ENCODE measurements at places on chromosomes 13 and 19. TPM values are rescaled to one million over a fixed set of nuclear protein-coding genes. Genes with fewer than 3 reads are reported as not detected.

ARHGAP33 gene
- total RNA-seq: 3.0 TPM

NANOS3 gene
- not detected for total RNA-seq

EXOC3L2 gene
- total RNA-seq: 1.0 TPM

IGFL1 gene
- not detected for total RNA-seq

HIPK4 gene
- 0.17 TPM for total RNA-seq

IZUMO2 gene
- not detected for total RNA-seq

SCAMP4 gene
- 102 TPM for total RNA-seq

GPALPP1 gene
- 21.0 TPM for total RNA-seq

DHPS gene
- total RNA-seq: 66.1 TPM

Data from pericardium fibroblast (primary cell).